ENCODE measurements at places on chromosomes 3 and 15.

- DNase-seq, result peak; percentile 57
Observed at GRCh38 chr3:32406486-32407408, 15.1 kb downstream of the CMTM7 start.

DNA sequence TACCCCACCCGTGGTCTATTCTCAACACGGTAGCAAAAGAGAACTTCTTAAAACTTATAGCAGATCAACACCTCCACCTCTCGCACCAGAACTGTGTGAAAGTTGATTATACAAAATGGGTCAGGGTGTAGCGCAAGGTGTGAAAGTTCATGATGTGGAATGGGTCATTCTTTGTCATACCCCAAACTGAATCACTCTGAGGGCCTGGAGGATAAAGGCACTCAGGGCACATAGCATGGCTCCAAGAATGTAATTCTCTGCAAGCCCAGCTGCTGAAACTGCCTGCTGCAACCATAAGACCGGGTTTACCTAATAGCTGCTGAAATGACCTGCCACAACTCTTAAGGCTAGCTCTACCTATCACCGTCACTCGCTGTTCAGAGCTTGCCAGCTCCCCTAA is 70.0 kb downstream of the FOXP1 start:
- no peak for DNase-seq

DNA sequence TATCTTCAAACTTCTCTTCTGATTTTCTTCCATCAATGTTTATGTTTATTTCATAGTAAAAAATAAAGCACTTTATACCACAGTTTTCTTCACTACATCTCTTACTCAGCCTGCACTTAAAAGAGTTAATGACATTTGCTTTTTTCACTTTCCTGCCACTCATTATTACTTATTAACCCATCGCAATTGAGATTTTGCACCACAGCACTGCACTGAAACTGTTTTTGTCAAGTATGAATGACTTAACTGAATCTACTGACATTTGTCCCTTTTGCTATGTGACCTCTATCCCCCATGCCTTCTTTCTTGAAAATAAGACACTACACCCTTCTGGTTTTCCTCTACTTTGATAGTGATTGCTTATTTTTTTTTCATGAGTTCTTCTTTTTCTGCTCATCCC is 739.7 kb upstream of the DPPA4 start:
- no peak for DNase-seq

DNA sequence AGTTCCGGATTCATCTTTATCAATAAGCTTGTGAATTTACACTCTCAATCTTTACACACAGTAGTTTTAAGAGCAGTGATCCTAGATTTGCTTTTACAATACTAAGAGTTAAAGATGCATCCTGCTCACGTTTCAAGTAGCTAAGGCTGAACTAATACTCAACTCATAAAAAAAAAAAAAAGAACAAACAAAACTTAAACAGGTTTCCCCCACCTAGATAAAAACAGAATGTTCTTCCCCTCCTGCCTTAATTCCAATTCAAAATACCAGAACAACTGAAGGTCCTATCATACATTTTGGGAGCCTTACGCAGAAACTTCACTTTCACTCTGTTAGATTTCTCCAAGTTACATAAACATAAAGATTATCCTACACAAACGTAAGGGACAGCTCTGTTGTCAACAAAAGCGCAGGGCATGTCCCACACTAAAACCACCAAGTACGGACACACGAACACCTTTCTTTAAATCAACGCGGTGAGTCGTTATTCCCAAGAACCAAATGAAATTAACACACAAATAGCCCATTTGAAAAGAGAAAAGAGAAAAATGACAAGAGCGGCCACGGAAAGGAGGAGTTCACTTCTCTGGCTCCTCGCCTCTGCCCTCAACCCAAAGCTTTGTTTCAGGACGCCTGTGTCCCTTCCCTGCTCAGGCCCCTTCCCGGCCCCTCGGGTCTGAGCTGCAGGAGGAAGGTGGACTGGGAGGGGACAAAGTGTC is 941 bp downstream of the CBLB start:
- DNase-seq, result no peak

DNA sequence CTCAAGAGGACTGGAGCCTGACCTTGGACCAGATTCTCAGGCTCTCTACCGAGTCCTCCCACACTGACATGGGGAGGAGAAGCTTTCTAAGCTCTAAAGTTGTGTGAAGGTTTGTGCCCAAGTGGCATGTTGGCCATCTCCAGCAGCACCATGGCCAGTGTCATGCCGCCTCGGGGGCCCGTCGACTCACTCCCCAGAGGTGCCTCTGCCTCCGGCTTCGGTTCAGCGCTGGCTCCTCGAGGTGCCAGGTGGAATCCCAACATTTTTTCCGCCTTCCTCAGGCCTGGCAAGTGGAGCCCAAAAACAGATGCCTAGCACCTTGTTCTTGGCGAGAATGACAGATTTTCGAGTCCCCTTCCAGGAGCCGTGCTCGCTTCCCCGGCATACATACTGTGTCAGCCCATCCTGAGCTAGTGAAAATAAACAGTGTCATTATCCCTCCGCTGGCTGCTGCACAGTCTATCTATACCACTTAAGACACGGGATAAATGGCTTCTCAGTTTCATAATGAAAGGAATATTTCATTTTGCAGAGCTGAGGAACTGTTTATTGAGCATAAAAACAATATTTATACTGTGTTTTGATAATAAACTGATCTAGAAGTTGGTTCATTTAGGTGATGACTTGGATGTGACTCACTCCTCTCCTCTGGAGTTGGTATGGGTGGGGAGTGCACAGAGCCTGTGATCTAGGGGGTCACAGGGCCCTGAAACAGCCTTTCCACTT is 328.5 kb upstream of the TLE3 start:
- DNase-seq, result no peak

- DNase-seq, result no peak
Observed at GRCh38 chr3:182479419-182480336, 313.6 kb upstream of the ATP11B start.

- no peak for DNase-seq
Observed at GRCh38 chr3:179181993-179182551, 33.9 kb downstream of the PIK3CA start.

- no peak for DNase-seq
Observed at GRCh38 chr3:179278932-179279693, 28.2 kb upstream of the KCNMB3 start.

DNA sequence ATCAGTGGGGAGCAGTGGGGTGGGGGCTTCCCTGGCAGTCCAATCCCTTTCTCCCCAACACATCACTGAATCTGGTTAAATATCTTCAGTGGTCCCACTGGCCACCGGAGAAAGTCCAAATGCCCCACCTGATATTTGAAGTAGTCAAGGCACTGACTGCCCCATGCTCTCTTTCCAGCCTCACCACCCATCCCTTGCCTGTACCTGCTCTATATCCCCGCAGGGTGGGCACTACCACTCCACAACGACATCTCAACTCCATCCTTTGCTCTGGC is 101.7 kb downstream of the DAPK2 start:
- no peak for DNase-seq

DNA sequence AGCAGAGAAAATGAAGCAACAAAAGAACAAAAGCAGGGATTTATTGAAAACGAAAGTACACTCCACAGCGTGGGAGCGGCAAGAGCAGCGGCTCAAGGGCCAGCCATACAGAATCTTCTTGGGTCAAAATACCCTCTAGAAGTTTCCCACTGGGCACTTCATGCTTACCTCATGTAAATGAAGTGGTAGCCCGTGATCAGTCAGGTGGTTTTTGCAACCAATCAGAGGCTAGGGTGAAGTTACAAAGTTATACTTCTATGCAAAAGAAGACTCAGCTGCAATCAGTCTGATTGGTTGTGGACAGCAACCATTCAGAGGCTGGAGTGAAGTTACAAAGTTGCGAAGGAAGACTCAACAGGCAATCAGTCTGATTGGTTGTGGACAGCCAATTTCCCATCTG is 37.8 kb upstream of the TRH start:
- peak; percentile 42 for DNase-seq

GRCh38 chr3:151859905-151860304 is 13.5 kb upstream of the SUCNR1 start:
- DNase-seq, result no peak

GRCh38 chr15:49848282-49848724 is 227.5 kb downstream of the DTWD1 start:
- DNase-seq, result no peak

DNA sequence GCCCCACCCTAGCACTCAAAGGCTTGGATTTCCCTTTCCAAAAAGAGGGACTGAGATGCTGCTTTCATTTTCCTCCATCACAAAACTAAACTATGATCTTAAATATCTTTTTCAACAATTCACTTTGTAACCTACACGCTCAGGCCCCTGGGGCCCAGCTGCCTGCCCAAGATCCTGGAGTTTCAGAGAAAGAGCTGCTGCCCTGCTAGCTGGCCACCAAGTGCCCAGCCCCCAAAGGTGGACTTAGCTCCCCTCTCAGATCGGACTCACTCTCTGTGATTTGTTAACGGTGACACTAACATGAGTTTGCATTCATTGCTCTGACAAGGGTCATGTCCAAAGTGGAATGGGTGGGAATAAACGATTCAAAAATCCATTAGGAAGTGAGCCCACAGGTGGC is 119.6 kb upstream of the SMAD3 start:
- no peak for DNase-seq

DNA sequence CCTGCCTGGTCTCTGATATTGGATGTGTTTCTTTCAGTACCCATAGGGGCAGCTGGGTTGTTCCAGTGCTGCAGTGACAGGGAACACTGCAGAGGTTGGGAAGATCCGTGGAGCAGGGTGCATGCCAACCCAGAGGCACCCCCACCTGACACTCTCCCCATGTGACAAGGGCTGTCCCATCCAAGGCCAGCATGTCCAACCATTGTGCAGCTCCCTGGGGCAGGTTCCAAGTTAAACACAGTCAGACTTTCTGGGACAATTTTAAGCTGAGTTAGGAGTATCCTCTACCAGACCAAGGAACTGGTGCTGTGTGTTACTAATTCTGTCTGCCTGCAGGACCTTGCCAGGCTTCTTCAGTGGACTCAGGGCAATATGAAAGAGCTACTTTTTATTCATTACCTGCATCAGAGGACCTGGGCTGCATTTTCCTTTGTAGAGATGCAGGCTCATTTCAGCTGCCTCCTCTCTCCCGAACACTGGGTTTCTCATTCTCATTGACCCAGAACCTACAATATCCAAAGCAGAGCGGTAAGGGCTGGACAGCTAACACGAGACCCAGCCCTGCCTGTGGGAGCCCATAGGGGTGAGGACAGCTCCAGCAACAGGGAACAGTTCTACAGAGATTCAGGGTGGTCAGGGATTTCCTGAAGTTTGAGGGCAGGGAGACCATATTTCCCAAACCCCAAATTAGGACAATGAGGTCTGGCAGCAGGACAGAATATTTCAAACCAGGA is 72.7 kb downstream of the SPSB4 start:
- DNase-seq, result no peak

- DNase-seq, result no peak
Observed at GRCh38 chr3:151900460-151900859, 27.0 kb downstream of the SUCNR1 start.

DNA sequence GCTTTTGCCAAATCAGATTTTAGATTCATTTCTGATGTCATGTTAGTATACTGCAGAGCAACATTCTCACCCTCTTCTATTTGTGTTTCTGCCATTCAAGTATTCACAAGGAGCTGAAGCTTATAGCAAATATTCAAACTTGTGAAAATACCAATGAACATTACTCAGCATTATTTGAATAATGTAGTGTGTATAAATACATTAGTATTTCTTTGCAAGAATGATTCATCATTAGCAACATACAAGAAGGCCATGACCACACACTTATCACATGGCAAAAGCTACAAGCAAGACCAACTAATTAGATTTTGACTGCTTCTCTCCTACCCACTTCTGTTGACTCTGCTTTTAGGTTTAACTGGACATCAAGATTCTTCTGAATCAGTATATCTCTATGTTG is 124.9 kb downstream of the IGSF11 start:
- DNase-seq, result no peak

- no peak for DNase-seq
Observed at GRCh38 chr3:160224811-160225175, 429 bp upstream of the C3orf80 start.

DNA sequence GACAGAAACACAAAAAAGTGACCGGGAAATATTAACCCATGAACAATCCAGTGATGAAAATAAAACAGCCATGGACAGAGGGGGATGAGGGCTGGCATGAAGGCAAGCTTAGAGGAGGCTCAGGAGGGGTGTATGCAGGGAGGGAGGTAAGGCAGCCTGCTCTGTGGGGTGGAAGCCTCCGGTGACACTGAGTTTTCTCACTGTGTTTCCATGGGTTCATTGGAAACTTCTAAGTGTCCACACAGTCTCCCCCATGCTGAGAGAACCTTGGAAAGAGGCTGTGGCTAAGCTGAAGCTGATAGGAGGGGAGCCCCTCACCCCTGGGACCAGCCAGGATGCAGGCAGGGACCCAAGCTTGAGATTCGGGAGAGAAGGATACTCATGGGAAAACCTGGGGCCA is 6.8 kb upstream of the SKOR1 start:
- DNase-seq, result no peak

GRCh38 chr3:112197131-112197530 is 64.1 kb upstream of the GCSAM start:
- no peak for DNase-seq

DNA sequence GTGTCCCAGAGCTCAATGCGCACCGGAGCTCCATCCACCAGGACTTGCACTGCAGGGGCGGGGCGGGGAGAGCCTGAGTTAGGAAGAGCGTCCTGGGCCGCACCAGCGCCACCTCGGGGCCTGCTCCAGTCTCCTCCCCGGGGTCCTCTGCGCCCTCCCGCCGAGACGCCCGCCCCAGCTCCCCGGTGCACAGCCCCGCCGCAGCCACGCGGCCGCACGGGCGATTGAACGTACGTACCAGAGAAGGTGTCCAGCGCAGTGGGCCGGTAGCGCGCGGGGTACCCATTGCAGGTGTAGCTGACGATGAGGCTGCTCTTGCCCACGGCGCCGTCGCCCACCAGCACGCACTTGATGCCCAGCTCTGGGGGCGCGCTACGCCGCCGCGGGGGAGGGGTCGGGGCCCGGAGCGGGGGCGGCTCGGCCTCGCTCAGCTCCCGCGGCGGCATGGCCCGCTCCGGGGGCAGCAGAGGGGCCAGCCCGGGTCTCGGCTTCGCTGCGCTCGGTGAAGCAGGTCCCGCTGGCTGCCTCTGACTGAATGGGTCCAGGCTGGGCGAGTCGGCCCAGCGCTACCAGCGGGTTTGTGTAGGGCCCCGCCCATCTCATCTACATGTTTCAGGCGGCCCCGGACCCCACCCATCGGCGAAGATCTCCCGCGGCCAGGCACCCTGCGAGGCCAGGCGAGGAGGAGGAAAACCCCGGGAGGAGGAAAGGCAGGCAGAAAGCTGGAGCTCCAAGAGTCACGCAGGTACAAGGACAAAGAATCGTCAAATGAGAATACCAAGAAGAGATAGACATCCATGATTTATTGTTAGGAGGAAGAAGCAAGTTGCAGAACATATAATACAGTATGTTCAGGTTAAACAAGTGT is at the start of gene RHOV:
RHOV (minus strand) TSS at position 541 of the 868 bp plus-strand sequence; CDS start at position 446, 95 bp downstream.
- DNase-seq, result peak; percentile 64

- DNase-seq, result peak; percentile 88
Observed at GRCh38 chr3:169668957-169669741, 5.6 kb upstream of the MECOM start.

GRCh38 chr3:71464613-71465012 is 118.9 kb downstream of the FOXP1 start:
- DNase-seq, result no peak

DNA sequence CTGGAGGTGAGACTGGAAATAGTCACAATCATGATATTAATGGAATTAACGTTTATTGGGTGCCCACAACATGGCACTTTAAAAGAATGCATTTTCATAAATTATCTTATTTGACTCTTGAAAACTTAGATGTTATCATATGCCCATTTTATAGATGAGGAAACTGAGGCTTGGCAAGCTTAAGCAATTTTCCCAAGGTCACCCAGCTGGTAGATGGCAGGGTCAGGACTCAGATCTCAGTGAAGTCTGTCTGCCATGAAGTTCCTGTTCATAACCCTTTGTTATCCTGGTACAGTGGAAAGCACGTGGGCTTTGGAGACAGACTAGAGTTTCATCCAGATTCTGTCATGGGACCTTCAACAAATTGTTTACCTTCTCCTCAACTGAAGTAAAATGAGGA is 174.6 kb upstream of the NR2E3 start:
- no peak for DNase-seq

Data from lung (tissue), 17 donors.